Suppressor macrophage treated with lipopolysaccharide for 4 hours (primary cell): ENCODE measurements at places on chromosomes 1 and 21.
A peak's percentile ranks its signal among the peaks of the same experiment; 100 is the strongest.

- no peak for DNase-seq
Measured at GRCh38 chr1:118340928-118341910, 156.2 kb upstream of the SPAG17 start.

DNA sequence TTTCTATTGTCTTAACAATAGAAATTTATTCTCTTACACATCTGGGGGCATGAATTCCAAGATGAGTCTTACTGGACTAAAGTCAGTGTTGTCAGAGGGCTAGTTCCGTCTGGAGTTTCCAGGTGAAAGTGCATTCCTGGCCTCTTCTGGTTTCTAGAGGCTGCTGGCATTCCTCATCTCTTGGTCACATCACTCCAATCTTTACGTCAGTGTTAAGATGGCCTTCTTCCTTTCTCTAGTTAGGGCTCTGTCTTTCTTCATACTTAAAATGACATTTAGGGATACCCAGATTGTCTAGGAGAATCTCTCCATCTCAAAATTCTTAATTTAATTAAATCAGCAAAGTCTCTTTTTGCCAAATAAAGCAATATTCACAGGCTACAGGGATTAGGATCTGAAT lies 13.3 kb upstream of the PDC start:
- no peak for DNase-seq

- no peak for DNase-seq
Measured at GRCh38 chr1:66403007-66403731, 130.8 kb upstream of the SGIP1 start.

- no peak for DNase-seq
Measured at GRCh38 chr1:198241553-198241952, 84.8 kb downstream of the NEK7 start.

GRCh38 chr1:154878371-154879037 lies 8.4 kb upstream of the KCNN3 start:
- peak; percentile 80 for DNase-seq

- DNase-seq = no peak
Measured at GRCh38 chr1:77975907-77976306, 3.0 kb downstream of the FUBP1 start.

DNA sequence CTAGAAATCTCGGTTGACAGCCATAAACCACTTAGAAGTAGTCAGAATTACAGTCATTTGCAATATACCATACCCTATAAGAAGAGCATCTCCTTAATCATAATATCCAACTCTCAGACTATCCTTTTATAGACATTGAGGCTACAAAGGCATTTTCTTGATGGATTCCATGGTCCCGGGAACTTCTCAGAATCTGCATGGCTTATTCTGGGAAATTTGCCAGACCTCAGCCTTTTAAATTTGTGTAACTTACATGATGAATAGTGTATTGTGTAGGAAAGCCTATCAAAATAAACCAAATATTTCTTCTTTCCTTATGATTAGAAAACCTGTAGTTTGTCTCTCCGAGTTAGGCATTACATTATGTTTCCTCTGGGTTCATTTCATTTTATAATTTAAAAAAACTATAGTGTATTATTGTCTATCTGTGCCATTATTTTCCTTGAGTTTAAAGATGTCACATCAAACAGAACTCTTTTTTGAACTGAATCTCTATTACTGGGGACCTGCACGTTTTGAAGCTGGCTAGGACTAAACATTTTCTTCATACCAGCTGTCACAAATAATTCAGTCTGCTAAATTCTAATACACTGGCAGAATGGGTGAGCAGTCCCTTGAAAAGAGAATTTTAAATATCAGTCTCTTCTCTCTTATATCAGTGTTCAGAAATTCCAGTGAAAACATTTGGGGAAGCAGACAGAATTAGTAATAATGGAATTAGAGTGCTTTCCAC lies 102.9 kb downstream of the GABPA start:
- DNase-seq = no peak

- no peak for DNase-seq
Measured at GRCh38 chr1:101653482-101653946, 343.2 kb downstream of the OLFM3 start.

DNA sequence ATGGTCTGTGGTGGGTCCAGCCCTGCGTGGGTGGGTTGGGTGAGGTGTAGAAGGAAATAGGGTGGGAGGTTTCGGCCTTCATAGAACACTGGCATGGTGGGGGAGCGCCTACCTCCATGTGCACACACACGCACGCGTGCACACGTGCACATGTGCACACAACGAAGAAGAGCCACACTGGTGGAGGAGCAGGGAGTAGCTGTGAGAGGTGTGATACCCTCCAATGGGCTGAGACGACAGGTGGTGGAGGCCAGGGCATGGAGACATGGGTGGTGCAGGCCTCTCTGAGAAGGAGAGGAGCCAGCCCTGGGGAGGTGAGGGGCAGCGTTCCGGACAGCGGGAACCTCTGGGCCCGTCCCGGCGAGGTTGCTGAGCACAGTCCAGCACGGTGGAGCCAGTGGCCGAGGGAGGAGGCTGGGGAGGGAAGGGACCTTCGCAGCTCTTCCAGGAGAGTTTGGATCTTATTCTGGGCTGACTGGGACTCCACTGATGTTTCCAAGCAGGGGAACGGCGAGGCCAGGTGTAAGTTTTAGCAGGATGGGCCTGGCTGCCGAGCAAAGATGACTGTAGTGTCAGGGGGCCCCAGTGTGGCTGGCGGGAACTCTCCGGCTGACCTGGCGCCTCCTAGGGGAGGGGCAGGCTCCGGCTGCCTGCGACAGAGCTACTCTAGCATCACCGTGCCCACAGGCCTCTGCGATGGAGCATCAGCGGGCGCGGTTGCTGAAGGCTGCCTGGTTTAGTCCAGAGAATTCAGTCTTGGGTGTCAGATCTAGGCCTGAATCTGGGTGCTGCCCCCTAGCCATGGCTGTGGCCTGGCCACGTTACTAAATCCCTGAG lies 107.2 kb downstream of the ARHGEF10L start:
- DNase-seq = no peak

- peak; percentile 7 for DNase-seq
Measured at GRCh38 chr1:53090227-53091147, 28.5 kb downstream of the PODN start.

- DNase-seq = no peak
Measured at GRCh38 chr1:56447823-56448222, 131.5 kb downstream of the PLPP3 start.

DNA sequence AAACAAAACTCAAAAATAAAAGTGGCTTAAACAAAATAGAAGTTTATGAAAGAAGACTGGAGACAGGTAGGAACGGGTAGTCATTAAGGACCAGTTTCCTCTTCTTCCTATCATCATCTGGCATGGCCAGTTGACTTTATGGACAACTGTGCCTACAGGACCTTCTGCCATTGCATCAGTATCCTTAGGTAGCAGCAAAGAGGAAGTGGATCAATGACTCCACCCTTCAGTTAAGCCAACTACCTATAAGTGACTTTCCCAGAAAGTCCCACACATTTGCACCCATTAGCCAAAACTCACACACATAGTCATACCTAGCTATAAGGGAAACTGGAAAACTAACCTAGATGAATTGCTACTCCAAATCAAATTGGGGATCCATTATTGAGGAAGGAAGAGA lies 51.7 kb downstream of the RASAL2 start:
- DNase-seq = no peak

DNA sequence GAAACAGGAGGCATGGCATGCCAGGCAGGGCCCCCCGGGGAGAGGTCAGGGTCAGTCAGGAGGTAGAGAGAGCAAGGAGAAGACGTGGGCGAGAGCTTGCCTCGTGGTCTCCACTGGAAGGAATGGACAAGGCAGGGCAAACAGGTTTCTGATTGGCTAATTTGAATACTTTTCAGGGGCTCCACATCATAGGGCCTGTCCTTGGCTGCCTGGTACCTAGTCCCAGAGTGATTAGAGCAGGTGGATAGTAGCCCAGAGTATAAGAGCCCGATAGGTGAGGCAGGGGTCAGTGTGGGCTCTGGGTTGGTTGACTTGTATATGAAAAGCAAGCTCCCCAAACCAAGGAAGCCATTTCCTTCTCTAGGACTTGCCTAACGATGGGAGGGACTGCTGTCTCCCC lies 178.6 kb downstream of the ZP4 start:
- no peak for DNase-seq

GRCh38 chr1:48936436-48936835 lies 159.7 kb upstream of the BEND5 start:
- no peak for DNase-seq

DNA sequence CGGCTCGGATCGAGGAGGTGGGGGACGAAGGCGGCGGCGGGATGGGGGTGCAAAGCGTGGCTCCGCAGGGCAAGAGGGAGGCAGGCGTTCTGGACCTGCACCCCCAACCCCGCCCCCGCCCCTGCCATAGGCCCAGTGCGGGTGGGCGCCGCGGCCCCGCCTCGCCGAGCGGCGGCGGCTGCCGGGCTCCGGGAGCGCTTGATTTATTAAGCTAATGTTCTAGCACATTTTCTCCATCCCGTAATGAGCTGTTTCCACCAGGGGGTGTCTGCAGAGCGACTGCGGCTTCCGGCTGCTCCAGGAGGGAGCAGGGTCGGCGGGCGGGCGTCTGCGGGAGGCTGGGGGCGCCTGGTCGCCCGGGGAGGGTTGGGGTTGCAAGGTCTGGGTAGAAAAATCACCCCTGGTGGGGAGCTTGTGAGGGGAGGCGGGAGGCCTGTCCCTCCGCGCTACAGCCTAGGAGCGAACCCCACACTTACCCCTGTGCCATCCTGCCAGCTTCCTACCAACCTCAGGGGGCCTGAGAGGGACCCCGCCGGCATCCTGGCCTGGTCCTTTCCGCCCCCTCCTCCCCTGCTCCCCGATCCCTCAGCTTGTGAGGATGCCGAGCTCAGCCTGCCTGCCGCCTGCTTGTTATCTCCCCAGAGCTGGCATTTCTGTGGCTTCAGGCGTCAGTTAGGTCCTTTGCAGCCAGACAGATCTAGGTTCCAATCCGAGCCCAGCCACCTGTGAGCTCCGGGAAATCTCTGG lies 48.5 kb upstream of the ACOT11 start:
- DNase-seq = peak; percentile 38

- DNase-seq = peak; percentile 12
Measured at GRCh38 chr1:60969971-60970509, 112.3 kb upstream of the NFIA start.
